ENCODE measurements at places on chromosomes 3 and 15.

DNA sequence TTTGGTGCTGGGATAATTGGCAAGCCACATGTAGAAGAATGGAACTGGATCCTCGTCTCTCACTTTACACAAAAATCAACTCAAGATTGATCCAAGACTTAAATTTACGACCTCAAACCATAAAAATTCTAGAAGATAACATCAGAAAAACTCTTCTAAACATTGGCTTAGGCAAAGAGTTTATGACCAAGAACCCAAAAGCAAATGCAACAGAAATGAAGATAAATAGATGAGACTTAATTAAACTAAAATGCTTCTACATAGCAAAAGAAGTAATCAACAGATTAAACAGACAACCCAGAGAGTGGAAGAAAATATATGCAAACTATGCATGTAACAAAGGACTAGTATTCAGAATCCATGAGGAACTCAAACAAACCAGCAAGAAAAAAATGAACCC, 80.1 kb downstream of the CLDN1 start:
- DNase-seq = no peak

GRCh38 chr3:8899876-8900460, 63.3 kb downstream of the RAD18 start:
- no peak for DNase-seq

- no peak for DNase-seq
Measured at GRCh38 chr3:146715170-146715569, 110.0 kb upstream of the PLSCR5 start.

DNA sequence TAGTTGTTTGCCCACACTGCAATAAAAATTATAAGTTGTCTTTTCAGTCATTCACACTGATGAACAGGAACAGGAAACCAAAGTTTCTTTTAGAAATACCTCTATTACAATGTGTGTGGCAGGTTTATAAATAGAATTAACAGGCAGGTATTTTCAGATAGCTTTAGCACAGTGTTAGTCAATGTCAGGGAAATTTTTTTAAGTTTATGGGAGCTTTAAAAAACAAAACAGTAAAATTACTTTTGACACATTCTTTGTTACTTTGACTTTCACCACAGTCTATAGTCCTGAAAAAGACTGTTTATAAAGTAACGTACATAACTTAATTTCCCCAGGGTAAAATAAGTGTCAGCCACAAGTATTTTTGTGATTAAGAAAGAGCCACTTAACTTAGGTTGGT, 38.1 kb downstream of the SERPINI1 start:
- DNase-seq = no peak

DNA sequence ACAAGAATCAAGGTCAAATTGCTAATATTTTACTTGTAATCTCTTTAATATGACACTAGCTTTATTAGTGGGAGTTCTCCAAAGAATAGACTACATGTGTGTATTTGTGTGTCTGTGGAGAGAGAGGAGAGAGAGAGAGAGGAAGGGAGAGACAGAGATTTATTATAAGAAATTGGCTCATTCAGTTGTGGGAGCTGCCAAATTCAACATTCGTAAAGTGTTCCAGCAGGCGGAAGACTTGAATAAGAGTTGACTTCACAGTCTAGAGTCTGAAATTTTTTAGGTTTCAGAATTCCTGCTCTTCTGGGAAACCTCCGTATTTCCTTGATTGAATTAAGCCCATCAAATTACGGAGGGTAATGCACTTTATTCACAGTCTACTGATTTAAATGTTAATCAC, 4.7 kb upstream of the CLDN1 start:
- no peak for DNase-seq

- peak; percentile 62 for DNase-seq
Measured at GRCh38 chr15:31325595-31326155, 960 bp upstream of the KLF13 start.

DNA sequence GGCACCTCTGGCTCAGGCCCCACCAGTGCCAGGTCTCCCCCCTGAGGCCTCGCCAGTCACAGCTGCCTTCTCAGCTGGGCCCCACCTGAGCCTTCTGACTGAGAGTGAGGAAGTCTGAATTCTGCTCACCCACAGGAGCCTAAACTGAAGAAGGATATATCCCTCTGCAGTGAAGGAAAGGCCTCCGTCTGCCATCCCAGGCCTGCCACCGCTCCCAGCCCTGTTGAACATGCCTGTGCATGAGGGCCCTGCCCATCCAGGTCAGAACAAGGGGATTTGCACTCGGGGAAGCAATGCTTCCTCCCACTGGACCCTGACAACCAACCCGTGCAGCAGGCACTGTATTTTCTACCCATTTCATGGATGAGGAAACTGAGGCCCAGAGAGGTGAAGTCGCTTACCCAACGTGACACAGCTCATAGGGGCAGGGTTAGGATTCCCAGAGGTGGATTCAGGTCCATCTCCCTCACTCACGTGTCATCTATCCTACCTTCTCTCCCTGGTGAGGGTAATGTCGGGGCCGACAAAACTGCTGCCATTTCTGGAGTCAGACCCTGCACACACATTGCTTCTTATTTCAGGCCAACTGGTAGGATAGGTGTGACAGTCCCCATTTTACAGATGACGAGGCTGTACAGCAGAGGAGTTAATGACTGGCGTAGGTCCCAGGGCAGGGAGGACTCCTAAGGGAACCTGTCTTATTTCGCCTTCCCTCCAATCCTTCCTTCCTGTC, 22.6 kb downstream of the ATP2B2 start:
- DNase-seq = no peak

GRCh38 chr3:17052363-17052762, 167.6 kb downstream of the PLCL2 start:
- DNase-seq = no peak

DNA sequence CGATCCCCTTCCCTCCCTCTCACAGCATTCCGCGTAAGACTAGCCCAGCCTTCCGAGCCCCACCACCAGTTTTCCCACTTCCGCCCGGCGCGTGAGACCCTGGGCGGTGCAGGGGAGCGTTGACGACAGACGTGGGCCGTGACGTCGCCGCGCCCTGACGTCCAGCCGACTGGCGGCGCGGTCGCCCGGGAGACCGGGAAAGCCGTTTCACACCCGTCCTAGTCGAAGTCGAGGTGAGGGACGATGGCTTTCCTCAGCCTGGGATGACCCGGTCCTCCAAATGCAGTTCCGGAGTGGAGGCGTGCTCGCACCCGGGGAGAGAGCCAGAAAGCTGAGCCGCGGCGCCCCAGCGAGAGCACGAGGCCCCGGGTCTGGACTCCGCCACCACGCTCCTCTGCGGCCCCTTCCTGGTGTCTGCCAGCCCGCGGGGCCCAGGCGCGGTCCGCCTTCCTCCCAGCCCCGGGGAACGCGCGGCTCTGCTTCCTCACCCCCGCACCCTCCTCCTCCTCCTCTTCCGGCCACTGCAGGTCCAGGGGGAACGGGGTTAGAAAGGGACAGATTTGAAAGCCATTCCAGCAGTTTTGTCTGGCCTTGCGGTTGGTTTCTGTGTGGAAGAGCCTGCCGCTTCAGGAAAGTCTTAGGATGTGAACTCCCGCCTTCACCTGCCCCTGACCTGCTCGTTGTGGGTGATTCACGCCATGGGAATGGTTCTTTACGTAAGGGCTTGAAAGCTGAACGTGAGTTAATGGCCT, at the start of gene LEKR1:
Gene LEKR1, plus strand, starts transcription at position 210 of the 752 bp plus-strand sequence. CDS start 2,977 bp downstream, outside the sequence.
- DNase-seq = peak; percentile 44

GRCh38 chr15:31338879-31339557, 12.4 kb downstream of the KLF13 start:
- no peak for DNase-seq

GRCh38 chr3:191461113-191461595, at the start of gene PYDC2:
Gene PYDC2, plus strand, starts transcription at chr3:191461163. Its CDS starts 0 bp downstream, at chr3:191461163.
- DNase-seq = no peak

DNA sequence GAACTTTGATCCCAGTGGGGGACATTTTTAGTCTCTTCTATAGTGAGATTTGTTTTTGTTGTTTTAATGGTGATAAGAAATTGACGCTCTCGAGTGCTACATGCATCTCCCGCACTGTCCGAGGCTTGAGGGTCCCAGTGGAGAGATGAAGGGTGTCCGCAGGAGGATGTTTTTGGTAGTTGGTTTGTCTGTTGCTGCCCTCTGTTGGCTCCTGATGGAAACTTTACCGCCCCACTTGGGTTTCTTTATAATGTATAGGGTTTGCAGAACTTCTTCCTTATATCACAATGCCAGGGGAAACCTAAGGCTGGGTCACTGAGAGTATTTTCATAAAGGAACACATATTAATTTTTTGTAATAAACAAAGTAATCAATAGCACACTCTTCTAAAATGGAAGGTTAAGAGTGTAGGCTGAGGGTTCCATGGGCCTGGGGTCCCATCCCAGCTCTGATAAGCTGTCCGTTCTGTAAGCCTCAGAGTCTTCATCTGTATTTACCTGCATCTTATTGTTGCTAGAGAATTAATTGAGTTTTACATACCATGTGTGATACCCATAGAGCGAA, 185.3 kb upstream of the FEZF2 start:
- no peak for DNase-seq

GRCh38 chr3:170038434-170039110, 777 bp downstream of the GPR160 start:
- DNase-seq = no peak

- no peak for DNase-seq
Measured at GRCh38 chr3:49454458-49454857, 15.6 kb upstream of the DAG1 start.

DNA sequence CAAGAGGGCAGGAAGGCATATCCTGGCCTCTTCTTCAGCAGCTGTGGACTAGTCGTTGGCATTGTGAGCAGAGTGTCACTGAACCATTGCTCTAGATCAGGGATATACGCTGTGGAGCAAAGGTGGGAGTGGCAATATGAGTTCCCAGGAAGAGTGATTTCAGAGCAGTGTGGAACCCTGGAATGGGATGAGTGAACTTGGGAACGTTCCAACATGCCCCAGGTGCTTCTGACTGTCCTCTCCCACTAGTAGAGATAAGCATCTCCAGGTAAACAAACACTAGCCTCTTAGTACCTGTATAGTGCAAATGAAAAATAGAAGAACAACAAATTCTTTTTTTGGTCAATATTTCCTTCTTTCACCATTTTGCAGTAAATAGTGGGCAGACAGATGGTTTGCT, 123.6 kb upstream of the VEPH1 start:
- no peak for DNase-seq

GRCh38 chr15:44909423-44909822, 47.1 kb upstream of the TERB2 start:
- no peak for DNase-seq

GRCh38 chr3:133851266-133851906, 44.3 kb downstream of the RAB6B start:
- DNase-seq = no peak

DNA sequence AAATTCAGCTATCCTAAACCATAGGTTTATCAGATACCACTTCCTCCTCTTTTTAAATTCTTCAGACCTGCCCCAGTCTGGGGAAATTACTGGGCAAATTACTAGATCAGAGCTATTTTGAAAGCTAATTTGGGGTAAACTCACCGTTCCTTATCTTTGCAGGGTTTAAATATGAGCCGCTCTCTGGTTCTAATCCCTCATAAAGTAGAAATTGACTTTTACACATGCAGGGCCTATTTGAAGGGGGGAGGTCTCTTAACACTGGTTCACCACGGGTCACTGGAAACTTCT, 11.0 kb upstream of the MEIS2 start:
- no peak for DNase-seq

- no peak for DNase-seq
Measured at GRCh38 chr15:47041301-47041700, 676.0 kb upstream of the SEMA6D start.

- DNase-seq = no peak
Measured at GRCh38 chr3:42451546-42452230, 41.3 kb upstream of the LYZL4 start.

GRCh38 chr3:33646406-33646805, 71.6 kb downstream of the CLASP2 start:
- DNase-seq = no peak

DNA sequence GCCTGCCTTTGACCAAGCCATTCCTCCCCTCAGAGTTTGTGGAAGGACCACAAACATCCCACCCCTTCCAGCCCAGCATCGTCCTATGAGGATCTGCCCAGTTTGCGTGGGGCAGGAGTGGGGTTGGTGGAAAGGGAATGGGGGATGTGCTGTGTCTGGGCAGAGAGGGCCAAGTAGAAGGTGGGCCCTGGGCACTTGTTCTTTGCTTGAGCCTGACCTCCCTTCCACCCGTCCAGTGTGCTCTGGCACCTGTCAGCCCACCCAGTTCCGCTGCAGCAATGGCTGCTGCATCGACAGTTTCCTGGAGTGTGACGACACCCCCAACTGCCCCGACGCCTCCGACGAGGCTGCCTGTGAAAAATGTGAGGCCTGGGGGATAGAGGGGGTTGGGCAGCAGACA, 10.3 kb downstream of the SPINT1 start:
- no peak for DNase-seq

DNA sequence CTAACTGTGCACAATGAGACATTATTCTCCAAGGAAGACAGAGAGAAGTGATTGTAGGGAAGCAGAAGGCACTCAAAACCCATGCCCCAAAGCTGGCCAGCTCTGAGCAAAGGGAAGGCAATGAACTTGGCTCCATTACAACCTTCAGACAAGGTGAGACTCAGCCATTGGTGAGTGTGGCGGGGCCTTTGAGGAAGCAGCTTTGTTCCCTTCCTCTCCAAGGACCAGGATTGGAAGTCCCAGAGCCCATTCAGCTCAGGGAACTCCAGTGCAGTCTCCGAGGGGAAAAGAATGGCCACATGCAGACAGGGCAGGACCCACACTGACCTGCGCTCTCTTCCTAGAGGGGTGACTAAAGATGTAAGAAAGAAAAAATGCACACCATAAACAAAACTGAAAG, 23.1 kb downstream of the HEG1 start:
- no peak for DNase-seq

DNA sequence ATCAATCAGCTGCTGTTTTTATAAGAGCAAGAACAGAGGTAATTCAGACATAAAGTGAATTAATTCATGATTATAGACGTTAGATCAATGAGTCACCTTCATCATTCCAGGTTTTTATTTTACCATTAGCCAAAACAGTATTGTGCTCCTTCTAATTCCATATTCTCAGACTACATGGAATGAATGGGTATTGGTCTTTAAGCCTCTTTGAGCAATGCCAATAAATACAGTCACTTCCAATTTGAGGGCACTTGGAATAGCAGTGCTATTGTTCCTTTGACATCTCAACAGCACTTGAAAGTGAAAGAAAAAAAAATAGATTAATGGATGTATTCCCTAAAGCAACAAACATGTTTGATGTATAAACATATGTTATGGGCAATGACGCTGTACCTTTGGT, 830.9 kb upstream of the CFAP20DC start:
- no peak for DNase-seq

DNA sequence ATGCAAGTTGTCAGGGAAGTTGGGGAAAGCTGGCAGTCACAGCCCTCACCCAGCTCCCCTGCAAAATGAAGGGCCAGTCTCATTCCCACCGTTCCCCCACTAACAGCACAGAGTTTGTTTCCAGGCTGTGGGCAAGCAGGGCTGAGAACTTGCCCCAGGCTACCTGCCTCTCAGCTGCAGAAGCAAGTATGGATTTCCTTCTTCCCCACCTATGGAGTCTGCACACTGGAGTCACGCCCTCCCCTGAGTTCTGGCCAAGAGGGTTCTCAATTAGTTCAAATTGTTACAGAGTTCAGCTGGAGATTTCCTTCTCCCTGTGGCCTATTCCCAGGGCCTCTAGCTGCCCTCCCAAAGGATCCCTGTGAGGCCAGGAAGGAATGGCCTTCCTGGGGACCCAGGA, 90.1 kb upstream of the ATP11B start:
- DNase-seq = no peak
